Naive B cell (primary cell): ENCODE measurements at places on chromosomes 3 and 15. TPM values are rescaled to one million over a fixed set of nuclear protein-coding genes. Genes with fewer than 3 reads are reported as not detected.

Gene THAP10
- not detected for polyA plus RNA-seq

Gene EFCC1
- not detected for polyA plus RNA-seq

Gene GNB4
- 47.8 TPM for polyA plus RNA-seq

Gene ZNF80
- not detected for polyA plus RNA-seq

Gene CCK
- not detected for polyA plus RNA-seq

DNA sequence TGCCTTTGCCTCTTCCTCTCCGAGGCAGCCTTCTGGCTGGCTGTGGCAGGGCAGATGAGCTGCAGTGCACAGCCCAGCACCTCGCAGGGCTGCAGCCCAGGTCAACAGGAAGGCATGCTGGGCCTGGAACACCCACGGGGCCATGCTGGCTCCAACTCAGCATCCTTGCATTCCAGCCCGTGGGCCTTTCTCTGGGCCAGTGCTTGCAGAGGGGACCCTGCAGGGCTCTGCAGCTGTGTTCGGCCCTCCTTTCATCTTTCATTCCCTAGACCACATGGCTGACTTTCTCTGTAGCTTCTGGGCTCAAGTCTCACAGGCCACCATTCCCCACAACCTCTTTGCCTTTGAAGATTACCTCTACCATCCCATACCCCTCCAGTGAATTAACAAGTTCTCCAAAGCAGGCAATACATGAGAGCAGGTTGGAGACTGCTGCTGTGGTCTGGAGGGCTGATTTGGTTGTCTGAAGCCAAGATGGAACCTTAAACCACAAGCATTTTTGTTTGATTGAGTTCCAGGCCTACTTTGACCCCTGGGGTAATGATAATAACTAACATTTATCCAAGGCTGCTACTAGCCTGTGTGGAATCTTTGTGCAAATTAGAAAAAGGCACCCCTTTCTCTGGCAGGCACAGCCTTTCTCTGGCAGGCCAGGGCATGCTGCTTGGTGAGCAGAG lies 5.9 kb downstream of the FAM131A start:
- H3K4me3 ChIP-seq = no peak overlapping the region
- H3K36me3 ChIP-seq = no peaks in the 10 kb centered on the region
- H3K27me3 ChIP-seq = no peaks in the 10 kb centered on the region
- DNase-seq = no peak
- peaks cover 6% of the 10 kb centered on the region for H3K4me1 ChIP-seq
- peak overlapping the region; percentile 26 for H3K27ac ChIP-seq

DNA sequence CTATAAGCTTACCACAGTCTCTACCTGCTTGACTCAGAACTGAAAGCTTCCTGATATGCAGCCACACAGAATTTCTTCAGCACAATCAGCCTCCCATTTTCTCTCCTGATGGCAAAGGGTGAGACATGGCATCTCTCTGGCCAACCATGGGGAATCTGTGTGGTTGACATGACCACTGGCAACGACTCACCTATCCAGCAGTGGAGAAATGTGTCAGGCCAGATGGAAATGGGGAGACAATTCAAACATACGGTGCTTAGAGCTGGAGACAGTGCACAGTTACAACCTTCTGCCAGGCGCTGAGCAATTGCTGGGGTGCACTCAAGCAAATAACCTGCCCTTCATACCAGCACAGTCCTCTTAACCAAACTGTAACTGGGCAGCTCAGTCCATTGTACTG lies 3.6 kb downstream of the ZNF385D start:
- no peaks in the 10 kb centered on the region for H3K36me3 ChIP-seq
- DNase-seq = no peak
- H3K4me3 ChIP-seq = no peak overlapping the region
- no peaks in the 10 kb centered on the region for H3K4me1 ChIP-seq
- H3K27ac ChIP-seq = no peak overlapping the region

- no peaks in the 10 kb centered on the region for H3K27me3 ChIP-seq
- H3K27ac ChIP-seq = no peak overlapping the region
- H3K36me3 ChIP-seq = peaks cover 15% of the 10 kb centered on the region
- peaks cover 2% of the 10 kb centered on the region for H3K4me1 ChIP-seq
- no peak for DNase-seq
These were observed 29.2 kb upstream of the ANXA2 start for GRCh38 chr15:60426870-60427508.

DNA sequence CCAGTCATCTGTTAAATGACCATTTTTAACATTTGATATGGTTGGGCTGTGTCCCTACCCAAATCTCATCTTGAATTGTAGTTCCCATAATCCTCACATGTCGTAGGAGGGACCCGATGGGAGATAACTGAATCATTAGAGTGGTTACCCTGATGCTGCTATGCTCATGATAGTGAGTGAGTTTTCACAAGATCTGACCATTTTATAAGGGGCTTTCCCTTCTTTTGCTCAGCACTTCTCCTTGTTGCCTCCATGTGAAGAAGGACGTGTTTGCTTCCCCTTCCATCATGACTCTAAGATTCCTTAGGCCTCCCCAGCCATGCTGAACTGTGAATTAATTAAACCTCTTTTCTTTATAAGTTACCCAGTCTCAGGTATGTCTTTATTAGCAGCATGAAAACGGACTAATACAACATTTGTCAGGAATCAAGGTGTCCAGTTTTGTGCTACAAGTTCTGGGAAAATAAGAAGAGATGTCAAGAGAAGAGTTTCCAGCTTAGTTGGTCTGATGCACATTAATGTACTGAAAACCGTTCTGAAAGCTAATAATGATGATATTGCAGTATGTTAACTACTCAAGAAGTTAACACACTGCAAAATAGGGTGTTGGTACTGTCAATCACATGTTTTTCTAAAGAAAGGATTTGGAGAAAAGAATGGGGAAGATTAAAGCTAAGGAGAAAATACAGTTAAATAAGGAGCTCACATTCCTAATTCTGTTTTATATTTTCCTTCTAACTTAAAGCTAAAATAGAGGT lies 67.9 kb downstream of the ATP8B4 start:
- H3K4me3 ChIP-seq = no peak overlapping the region
- H3K4me1 ChIP-seq = no peaks in the 10 kb centered on the region
- H3K27ac ChIP-seq = no peak overlapping the region
- peaks cover 4% of the 10 kb centered on the region for H3K27me3 ChIP-seq

DNA sequence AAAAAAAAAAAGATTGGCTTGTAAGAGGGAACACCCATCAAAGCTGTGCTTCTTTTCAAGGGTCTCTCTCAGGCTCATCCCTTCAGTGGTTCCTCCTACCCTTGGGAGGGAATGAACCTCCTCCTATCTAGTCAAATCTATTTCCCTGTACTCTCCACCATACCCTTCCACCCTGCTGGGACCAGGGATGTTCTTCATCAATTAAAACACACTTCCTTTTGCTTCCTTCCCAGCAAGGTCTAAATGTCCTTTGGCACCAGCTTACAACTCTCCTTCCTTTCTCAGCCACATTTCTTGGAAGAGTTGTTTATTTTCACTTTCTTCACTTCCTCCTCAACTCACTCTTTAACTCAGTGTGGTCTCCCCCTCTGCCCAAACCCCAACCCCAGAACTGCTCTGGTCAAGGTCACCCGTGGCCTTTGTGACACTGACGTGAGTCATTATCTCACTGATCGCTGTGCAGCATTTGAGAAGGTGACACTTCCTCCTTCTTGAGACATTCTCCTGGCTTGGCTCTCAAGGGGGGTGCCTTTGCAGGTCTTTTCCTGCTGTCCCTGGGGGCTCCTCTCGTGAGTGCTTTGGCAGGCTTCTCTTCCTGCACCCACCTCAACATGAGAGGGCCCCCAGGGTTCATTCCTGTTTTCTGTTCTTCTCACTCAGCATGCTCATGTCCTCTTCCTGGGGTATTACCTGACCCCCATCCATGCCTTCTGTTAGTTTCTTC lies 210.5 kb upstream of the TLE3 start:
- H3K36me3 ChIP-seq = no peaks in the 10 kb centered on the region
- H3K4me3 ChIP-seq = peak overlapping the region; percentile 37
- H3K4me1 ChIP-seq = peaks cover 19% of the 10 kb centered on the region
- H3K27ac ChIP-seq = peak overlapping the region; percentile 70

DNA sequence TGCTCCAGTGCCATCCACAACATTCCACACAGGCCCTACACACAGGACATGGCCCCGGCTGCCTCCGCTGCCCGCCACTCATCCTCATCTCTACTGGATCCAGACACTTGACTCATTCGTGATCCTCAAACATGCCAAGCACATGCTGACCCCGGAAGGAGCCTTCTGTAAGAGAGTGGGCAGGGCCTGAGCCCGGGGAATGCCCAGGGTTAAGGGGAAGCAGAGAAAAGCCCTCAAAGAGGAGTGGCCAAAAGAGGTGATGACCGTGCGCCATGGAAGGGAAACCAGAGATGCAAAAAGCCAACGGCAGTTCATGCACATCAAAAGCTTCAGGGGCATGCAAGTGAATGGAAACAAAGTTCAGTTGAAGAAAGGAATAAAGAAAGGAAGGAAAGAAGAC lies 46.1 kb downstream of the RFTN1 start:
- H3K27ac ChIP-seq = peak overlapping the region; percentile 86
- peaks cover 40% of the 10 kb centered on the region for H3K36me3 ChIP-seq
- H3K4me3 ChIP-seq = peak overlapping the region; percentile 49
- no peaks in the 10 kb centered on the region for H3K27me3 ChIP-seq

DNA sequence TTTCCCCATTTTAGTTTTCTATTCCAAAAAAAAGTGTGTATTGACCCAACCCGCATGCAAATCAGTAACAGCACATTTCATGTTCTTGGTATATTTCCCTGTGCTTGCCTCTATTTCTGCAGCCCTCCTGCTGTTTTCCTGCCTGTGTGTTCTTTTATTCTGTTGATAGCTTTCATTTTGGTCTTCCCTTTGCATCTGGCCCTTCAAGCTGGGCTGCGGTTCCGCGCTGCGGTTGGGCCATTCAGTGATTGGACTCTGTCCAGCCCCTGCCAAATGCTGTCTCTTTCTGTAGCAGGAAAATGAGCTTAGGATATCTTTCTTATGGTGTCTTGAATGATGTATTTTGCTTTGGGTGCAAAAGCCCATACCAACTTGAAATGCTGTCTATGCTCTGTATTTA lies 49.9 kb downstream of the ZNF621 start:
- no peak overlapping the region for H3K27ac ChIP-seq
- H3K4me1 ChIP-seq = no peaks in the 10 kb centered on the region
- no peaks in the 10 kb centered on the region for H3K36me3 ChIP-seq
- H3K27me3 ChIP-seq = peaks cover 9% of the 10 kb centered on the region

- H3K4me3 ChIP-seq = peak overlapping the region; percentile 95
- no peaks in the 10 kb centered on the region for H3K27me3 ChIP-seq
- DNase-seq = no peak
- peaks cover 70% of the 10 kb centered on the region for H3K4me1 ChIP-seq
These were observed 553 bp downstream of the TMEM43 start for GRCh38 chr3:14125193-14126016.

GRCh38 chr3:139870000-139870675 lies 64.8 kb upstream of the CLSTN2 start:
- no peak for DNase-seq
- H3K4me3 ChIP-seq = no peak overlapping the region
- peaks cover 6% of the 10 kb centered on the region for H3K27me3 ChIP-seq
- no peaks in the 10 kb centered on the region for H3K4me1 ChIP-seq
